Stimulated activated naive CD8-positive, alpha-beta T cell treated with anti-CD3 and anti-CD28 coated beads, Interleukin-15, Interleukin-2, amounts not matched to agents 100 U/mL and 50 U/mL, for 24 hours (primary cell): ENCODE measurements at places on chromosomes 2 and 18.

- DNase-seq: no peak
Observed at GRCh38 chr2:227562581-227562980, 36.1 kb upstream of the SCYGR2 start.

GRCh38 chr2:152432765-152433164 lies 97.8 kb downstream of the FMNL2 start:
- DNase-seq: no peak

DNA sequence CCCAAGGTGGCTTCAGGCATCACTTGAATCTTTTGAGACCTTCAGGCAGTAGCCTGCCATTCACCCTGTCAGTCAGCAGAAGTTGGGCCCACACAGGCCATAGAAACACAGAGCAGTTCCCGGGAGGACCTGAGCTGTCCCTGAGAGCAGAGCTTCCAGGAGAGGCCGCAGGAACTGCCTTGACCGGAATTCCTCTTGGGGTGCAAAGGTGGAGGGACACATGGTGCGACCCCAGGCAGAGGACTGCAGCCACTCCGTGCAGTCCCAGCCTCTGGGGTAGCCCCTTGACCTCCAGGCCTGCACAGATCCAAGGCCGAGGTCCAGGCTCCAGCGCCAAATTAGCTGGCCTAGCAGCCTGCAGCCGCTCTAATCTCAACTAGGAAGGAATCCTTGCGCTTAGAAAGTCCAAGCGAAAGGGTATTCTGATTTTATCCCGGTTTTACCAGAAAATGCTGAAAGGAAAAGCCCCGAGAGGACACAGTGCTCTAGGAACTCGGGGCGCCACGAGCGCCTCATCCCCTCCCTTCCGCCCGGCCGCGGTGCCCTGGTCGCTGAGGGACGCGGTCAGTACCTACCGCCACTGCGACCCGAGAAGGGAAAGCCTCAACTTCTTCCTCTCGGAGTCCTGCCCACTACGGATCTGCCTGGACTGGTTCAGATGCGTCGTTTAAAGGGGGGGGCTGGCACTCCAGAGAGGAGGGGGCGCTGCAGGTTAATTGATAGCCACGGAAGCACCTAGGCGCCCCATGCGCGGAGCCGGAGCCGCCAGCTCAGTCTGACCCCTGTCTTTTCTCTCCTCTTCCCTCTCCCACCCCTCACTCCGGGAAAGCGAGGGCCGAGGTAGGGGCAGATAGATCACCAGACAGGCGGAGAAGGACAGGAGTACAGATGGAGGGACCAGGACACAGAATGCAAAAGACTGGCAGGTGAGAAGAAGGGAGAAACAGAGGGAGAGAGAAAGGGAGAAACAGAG lies 5.4 kb downstream of the SIX2 start:
- DNase-seq: no peak

DNA sequence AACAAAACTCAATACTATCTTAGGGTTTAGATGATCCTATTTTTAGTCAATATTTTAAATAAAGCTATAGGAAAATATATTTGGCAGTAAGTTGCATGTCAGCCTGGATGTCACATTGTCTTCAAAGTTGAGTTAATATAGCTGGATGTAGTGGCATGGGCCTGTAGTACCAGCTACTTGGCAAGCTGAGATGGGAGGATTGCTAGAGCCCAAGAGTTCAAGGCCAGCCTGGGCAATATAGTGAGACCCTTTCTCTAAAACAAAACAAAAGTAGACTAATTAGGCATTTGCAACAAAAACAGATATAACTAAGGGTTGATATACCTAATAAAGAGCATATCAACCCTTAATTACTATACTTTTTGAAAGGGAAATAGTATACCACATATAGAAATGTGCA lies 254.6 kb upstream of the KCNJ3 start:
- DNase-seq: no peak

- DNase-seq: no peak
Observed at GRCh38 chr18:60123031-60123430, 223.2 kb downstream of the PMAIP1 start.

GRCh38 chr2:84870306-84870705 lies 10.6 kb downstream of the TRABD2A start:
- peak; percentile 5 for DNase-seq

DNA sequence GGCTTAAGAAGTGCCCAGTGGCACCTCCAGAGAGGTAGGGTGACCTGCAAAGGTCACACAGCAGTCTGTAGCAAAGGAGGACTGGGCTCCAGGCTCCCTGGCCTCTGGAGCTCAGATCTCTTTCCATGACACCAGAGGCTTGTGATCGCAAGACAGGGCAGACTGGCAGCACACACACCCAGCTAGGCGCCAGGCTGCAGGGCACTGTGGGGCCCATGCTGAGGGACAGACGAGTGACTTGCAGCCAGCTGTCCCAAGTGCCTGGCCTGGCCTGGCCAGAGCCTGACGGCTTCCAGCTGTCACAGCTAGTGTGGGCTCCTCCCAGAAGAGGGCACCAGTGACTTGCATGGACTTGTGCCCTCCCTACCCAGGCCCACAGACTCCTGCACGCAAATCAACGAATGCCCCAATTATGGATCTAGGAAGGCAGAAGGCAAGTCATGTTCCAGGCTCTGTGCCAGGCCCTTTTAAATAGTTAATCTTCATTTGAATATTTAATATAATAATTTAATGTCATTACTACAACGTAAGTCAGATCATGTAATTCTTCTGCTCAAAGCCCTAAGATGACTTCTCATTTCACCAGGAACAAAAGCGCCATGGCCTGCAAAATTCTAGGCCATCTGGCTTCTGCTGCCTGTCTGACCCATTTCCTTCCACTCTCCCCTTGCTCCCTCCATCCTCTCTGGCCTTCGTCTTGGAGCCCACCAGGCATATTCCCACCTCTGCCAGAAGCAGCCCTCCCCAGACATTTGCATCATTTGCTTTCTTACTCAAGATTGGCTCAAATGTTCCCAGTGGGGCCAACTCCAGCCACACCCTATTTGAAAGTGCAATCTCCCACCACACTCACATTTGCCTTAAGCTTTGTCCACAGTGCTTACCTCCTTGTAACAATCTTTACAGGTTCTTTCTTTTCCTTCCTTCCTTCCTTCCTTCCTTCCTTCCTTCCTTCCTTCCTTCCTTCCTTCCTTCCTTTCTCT lies 3.7 kb upstream of the SPEG start:
- no peak for DNase-seq

DNA sequence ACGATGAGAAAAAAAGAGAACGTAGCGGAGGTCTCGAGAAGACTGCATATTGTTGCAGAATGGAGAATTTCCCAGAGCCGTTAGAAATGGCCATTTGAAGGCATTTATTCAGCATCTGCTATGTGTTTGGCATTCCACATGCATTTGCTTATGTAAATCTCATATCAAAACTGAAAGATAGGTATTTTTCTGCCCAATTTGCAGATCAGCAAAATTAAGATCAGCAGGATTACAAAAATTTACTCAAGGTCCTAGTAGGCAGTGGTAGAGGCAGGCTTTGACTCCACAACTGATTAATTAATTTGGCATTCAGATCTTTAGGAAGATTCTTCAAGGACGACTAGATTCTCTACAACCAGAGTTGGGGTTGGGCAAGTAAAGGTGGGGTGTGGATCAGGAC lies 1.8 kb upstream of the E2F6 start:
- no peak for DNase-seq

DNA sequence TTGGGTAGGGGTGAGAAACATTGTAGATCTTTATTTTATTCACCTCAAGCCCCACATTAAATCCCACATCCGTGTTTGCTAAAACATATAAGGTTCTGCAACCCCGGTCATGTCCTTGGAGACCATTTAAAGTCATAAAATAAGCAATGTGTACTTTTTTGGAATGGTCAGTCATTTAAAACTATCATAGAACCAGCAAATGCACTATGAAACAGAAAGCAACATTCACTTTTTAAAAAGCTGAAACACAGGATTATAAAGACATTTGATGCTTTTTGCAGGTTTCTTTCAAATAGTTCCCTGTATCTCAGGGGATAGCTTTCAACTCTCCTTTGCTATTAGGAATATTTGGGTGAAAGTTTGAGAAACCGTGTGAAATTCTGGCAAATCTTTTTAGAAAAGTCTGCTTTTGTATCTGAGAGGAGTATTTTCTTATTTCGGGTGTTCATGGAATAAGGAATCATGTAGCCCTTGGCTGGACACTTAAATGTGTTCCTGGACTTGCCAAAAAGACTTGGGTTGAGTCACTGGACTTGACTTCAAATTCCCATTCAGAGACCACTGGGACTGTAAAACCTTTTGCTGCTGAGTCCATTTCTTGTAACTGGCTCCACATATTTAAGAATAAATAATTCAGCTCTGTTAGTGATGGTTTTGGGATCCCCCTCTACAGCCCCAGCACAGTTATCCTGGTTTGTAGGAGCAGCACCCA lies 5.9 kb upstream of the CETN1 start:
- no peak for DNase-seq

GRCh38 chr2:232464544-232464885 lies 8.6 kb downstream of the ALPI start:
- no peak for DNase-seq

GRCh38 chr18:692824-693223 lies 19.6 kb downstream of the ENOSF1 start:
- DNase-seq: no peak

DNA sequence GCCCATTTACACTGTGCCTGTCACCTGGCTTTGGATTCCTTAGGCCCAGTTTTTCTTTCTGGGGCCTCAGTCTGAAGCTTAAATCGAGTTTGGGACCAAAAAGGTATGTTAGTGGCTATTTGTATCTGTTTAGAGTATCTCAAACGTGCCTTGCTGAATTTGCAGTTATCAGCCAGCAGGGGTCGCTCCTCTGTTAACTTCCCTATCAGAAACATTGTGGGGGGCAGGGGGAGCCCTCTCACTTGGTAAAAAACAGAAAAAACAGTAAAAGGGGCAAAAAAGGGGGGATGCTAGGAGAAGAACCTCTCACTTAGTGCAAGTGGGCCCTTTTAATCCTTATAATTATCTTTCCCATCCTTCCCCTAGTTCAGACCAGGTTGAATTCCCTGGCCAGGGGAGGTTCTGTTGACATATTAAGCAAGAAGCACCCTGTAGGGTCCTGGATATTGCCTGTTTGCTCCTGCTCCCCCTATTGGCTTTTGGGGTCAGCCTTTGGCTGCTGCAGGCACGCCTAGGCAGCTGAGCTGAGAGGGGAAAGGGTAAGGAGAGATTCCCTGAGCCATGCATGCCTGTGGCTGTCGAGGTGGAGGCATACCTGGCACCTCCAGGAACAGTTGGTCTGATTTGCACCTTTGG lies 8.8 kb upstream of the IFIH1 start:
- DNase-seq: peak; percentile 37

DNA sequence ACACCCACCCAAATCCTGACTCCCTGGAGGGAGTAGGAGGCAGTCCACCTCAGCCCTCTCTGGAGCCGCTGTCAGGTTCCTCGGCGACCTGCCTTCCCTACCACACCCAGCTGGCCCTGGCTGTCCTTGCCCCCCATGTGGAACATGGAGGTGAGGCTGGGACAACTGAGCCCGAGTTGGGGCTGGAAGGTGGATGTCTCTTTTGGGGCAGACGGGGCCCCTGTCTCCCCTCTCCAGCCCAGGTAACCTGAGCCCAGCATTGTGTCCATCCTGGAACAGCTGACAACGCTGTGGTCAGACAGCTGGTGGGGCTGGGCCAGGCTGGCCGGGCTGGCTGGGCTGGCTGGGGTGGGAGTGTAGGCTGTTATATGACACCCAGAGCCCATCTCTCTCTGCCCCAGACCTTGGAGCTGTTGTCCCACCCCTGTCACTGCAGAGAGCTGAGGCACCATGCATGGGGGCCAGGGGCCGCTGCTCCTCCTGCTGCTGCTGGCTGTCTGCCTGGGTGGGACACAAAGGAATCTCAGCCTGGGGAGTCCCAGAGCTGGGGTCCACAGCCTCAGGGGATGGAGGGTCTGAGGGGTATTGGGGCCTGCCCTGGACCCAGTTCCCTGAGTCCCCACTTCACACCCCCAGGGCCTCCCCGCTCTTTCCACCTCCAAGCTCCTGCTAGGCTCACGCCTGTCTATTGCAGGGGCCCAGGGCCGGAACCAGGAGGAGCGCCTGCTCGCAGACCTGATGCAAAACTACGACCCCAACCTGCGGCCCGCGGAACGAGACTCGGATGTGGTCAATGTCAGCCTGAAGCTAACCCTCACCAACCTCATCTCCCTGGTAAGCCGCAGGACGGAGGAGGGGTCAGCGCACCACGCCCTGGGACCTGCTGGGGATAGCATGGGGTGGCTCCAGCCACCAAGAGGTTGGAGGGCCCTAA lies at the start of gene CHRNG:
CHRNG (plus strand) TSS at position 395 of the 934 bp plus-strand sequence; CDS start at position 451, 56 bp downstream.
- no peak for DNase-seq

GRCh38 chr2:209591021-209591420 lies 167.2 kb downstream of the MAP2 start:
- no peak for DNase-seq
